ENCODE measurements at places on chromosomes 4 and X.

DNA sequence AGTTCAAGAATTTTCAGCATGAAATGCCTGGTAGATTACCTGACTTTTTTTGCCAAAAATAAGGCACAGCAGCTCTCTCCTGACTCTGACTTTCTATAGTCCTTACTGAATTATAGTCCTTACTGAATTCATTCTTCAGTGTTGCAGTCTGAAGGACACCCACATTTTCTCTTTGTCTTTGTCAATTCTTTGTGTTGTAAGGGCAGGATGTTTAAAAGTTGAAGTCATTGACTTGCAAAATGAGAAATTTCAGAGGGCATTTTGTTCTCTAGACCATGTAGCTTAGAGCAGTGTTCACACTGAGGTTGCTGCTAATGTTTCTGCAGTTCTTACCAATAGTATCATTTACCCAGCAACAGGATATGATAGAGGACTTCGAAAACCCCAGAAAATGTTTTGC lies 168.0 kb downstream of the SOWAHB start:
- no peak for DNase-seq

DNA sequence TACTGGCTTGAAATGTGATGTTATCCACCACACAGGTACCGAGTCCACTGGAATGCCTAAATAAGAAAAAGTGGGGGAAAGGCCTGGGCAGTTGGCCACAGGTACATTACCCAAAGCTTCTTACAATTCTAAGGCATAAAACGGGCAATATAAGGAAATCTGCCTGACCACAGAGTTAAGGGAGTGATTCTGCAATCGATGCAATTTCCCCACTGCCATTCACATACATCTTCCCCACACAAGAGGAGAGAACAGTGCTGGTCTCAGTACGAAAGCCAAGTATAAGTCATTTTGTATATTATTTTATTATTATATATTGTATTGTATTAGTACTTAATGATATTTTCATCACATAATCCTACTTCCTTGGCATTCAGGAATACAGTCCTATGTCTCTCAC lies 30.6 kb downstream of the RFC1 start:
- DNase-seq = no peak

DNA sequence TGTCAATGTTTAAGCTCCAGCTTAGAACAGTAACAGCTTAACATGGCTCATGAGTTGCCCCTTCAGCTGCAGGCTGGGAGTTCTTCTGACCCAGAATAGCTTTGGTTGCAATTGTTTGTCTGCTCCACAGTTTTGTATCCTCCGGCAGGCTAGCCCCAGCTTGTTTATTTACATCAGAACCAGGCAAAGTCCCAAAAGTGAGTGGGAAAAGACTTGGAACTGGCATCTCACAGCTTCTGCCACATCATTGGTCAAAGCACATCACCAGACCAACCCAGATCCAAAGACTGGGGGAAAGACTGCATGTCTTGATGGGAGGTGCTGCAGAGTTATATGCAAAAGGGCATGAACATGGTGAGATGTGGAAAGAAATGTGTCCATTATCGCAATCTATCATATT lies 231.2 kb upstream of the CPEB2 start:
- no peak for DNase-seq

DNA sequence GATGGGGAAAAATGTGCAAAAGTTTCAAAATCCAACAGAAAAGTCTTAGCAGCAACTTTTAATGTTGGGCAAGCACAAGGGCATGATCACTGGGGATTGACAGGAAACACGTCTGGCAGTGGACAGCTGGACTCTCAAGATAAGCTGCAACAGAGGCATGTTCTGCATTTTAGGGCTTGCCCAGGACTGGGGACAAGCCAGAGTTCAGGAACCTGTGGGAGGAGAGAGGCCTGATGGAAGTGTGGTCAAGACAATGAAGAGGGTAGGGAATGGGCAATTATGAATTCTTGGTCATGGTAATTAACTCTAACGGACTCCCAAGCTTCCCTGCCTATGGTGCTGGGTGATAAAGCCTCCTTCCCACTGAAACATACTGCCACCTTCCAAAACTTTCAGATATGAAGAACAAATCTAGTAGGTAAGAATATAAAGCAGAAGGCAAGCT lies 48.4 kb downstream of the ANXA3 start:
- no peak for DNase-seq

DNA sequence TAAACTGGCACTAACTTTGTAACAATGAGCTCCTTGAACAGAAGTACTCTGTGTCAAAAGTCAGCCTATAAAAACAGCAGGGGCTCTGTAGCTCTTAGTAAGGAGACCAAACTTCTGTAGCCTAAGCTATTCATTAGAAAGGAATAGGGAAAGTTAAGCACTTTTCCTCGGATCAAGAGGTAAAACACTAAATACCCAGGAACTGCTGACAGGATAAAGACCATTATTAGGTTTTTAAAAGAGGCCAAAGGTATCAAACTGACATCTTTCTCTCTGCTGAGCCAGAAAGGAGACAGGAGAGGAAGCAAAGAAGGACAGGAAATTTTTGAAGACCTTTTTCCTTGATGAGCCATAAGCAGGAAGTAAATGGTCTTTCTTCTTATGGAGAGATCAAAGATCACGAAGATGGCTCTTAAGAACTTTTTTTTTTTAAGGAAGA lies 31.9 kb downstream of the ANAPC10 start:
- DNase-seq = no peak

DNA sequence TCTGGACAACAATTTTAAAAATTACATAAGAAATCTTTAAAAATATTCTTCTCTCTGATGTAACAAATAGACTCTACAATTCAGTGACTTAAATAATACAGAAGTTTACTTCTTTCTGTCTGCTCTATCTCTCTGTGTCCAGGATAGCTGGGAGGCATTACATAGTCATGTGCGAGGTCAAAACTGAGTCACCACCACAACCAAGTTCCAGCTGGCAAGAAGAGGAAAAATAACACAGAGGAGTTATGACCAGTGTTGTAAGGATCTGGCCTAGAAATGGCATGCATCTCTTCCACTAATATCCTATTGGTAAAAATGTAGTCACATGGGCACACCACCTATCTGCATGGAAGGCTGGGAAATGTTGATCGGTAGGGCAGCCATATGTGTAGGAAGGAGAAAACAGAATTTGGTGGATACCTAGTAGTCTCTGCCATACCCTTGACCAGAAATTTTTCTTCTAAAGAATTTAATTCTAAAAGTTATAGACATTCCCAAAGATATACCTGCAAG lies 39.4 kb upstream of the WDFY3 start:
- DNase-seq = no peak

GRCh38 chr4:171920901-171921300 lies 107.7 kb downstream of the GALNTL6 start:
- no peak for DNase-seq

DNA sequence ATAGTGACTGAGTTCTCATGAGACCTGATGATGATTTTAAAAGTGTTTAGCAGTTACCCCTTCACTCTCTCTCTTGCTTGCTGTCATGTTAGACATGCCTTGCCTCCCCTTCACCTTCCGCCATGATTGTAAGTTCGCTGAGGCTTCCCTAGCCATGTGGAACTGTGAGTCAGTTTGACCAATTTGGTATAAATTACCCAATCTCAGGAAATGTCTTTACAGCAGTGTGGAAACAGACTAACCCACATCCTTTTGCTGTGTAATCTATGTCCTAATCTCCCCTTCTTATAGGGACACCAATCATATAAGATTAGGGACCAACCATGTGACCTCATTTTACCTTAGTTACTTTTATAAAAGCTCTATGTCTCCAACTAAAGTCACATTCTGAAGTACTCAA lies 677.8 kb downstream of the ADGRL3 start:
- DNase-seq = no peak

DNA sequence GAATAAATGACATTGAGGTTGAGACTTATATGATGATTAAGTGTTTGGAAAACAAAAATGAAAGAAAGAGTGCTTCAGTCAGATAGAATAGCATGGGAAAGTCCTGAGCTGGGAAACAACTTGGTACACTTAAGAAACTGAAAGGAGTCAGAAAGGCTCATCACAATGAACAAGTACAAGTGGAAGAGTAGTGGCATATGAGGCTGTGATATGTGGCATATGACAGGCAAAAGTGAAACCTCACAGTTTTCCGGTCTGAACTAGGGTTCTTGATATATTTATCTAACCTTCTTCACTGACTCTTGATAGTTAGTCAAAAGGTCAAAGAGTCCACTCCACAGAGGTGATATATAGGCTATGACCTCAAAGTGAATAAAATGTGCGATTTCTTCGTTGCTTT lies 537.1 kb upstream of the CXorf51A start:
- no peak for DNase-seq

DNA sequence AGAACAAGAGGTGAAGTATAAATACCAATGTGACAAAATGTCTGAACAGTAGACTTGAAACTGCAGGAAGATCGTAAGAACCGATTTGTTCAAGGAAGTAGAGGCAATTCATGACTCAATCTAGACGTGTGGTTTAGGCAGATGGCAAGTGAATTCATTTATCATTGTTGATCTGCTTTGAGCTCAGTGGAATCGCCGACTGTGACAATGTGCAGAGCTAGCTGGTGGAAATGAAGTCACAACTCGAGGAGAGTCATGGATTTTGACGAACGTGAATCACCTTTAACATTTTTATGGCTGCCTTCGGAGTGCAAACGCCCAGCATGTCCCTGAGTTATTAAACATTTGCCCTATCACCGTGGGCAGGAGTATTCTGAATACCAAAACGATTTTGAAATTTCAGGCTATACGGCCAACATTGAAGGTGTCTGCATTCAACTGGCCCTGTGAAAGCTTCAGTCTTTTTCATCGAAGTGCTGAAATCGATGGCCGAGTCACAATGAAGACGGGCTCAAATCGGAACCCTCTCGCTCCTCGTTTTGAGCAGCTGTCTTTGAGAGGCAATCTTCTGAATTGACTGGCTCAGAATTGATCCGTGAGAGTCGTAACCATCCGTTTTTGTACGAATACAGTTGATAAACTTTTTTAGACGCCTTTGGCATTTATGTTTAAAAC lies 689 bp upstream of the OGT start:
- DNase-seq = no peak

GRCh38 chr4:157443537-157443936 lies 223.0 kb downstream of the GRIA2 start:
- DNase-seq = no peak

GRCh38 chr4:166622425-166622977 lies 611.8 kb downstream of the SPOCK3 start:
- no peak for DNase-seq

DNA sequence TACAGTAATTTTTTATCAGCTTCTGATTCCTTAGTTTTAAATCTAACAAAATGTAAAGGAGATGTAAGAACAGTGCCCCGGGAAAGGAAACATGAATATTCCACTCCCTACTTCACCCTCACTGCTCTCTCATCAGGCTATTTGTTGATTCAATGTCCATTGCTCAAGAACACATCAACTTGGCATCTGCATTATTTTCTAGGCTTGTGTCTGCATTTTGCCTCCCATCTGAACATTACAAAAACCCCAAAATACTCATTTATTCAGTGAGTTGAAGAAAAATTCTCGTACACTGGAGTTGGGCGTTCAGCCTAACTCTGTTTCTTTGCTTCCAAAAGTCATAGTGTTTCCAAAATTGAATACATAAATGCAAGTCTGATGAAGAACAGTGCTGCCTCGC lies 25.6 kb downstream of the ARHGAP6 start:
- no peak for DNase-seq

GRCh38 chr4:46852800-46853199 lies 56.2 kb downstream of the COX7B2 start:
- DNase-seq = no peak

- no peak for DNase-seq
Observed at GRCh38 chrX:93673056-93673868, at the start of gene NAP1L3. Gene NAP1L3 (minus strand): TSS chrX:93673578. CDS start chrX:93673304, 274 bp downstream.

DNA sequence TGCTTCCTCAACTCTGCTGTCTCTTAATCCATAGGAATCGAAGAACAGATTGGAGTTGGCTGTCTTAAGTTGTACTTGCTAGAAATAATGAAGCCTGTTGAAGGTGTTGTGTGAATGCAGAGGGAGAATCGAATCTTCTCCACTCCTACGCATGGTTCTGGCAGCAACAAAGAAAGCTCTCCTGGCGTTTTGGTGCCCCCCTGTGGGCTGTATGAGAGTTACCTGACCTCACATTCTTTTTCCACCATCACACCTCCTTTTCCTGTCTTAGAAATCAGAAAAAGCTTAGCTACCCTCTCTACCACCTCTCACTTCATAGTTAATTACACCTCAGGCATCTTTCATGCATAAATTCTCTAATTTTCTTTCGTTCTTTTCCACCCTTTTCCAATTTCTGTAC lies 16.3 kb downstream of the KLF8 start:
- DNase-seq = no peak

DNA sequence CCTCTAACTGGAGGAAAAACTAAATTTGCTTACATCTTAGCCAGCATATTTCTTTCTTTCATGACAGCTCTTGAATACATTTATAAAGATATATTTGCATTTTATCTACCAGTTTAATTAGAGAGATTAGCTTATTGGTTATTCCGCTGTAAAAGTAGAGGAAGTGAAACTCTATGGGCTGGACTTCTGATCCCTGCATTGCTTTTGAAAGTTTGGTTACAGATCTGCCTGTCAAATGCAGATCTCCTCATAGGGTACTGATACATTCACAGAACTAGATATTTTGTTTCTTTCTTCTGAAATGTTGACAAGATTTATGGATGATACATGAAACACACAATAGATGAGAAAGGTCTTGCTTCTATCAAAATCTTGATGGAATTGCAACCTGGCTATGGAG lies 581.4 kb upstream of the AADAT start:
- no peak for DNase-seq

- DNase-seq = no peak
Observed at GRCh38 chr4:27790911-27791310, 930.3 kb downstream of the STIM2 start.

DNA sequence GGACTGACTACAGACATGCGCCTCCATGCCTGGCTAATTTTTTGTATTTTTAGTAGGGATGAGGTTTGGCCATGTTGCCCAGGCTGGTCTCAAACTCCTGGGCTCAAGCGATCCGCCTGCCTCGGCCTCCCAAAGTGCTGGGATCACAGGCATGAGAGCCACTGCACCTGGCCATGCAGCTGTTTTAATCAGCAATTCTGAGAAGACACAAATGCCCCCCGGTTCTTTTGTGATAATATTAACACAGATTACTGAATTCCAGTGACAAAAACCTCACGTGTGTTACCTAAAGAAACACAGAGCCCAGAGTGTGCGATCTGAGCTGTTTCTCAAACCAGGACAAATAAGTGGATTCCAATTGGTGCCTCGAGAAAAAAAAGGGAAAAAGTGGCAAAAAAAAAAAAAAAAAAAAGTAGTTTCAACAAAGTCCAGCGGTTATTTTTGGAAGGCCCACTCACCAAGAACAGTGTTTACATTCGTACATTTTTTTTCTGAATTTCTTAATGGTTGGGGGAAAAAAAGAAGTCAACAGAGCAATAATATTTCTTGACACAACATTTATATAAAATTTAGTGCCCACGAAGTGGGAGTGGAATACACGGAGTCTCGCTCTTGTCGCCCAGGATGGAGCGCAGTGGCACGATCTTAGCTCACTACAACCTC lies 17.2 kb downstream of the DHRSX start:
- DNase-seq = no peak

DNA sequence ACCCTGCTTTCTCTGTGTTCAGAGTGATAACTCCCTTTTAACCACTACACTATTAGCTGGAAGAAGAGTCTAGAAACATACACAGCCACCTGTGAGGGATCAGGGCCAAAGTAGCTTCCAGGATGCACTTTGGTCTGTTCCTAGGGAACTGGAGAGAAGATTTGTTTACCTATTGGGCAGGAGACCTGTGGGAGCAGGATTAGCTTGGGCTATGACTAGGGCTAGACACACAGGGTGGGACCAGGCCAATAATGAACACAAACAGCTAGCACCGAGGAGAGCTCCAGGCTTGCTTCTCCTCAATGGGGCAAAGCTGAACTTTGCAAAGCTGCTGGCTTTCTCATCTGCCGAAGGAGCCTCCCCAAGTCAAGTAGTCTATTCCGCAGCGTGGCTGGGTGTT lies 24.4 kb upstream of the MAP7D3 start:
- DNase-seq = no peak
